ENCODE measurements at places on chromosomes 1 and 21.
A peak's percentile ranks its signal among the peaks of the same experiment; 100 is the strongest.

- no peak for DNase-seq
Measured at GRCh38 chr1:27031235-27032118, 18.8 kb upstream of the TENT5B start.

DNA sequence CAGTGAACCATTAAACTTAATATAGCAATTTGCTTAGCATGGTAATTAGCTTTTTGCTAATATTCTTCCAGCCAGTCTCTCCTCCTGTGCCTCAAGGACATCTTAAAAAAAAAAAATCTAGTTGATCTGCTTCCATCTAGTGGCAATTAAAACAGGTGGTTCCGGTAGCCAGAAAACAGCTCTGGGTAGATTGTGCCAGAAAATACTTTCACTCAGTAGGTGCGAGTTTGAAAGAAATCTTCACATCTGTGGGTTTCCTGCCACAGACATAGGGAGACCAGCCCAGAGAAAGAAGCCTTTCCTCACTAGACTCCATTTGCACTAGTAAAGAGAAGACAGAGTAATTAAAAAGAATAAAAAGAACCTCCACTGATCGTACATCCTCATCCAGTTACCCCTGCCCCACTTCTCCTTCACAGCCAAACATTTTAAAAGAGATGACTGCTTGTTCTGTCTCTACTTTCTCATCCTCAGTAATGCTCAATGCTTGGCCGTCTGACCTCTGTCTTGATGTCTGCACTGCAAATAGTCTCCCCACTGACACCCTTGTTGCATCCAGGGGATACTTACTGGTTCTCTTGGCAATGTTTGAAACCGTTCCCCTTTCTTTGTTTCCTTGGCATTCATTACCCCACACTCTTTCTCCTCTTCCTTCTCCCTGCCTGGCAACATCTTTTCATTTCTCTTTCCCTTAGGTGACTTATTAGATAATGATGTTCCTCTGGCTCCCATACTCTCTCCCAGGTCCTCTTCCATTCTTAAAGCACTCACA is 16.9 kb downstream of the SELL start:
- no peak for DNase-seq

DNA sequence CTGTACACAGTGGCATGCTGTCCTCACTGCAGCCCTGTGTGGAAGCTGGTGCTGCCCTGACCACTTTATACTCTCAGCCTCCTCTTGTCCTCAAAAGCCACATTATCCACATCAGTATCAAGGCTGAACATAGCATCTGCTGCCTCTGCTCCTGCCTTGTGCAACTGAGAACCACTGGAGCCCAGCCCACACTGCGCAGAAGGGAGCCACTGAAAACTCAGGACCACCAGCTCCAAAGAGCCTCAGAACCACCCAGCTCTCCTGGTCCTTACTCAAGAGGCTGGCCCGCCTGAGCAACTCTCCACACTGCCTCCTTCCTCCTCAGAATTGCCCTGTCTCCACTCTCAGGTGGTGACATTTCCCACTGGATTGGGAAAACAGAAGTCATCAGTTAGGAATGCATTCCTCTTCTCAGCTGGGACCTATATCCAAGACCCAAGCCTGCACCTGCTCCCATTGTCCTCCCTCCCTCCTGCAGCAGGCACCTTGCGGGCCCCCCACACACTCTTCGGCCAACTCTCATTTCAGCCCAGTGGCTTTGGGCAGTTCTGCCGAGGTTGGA is 7.0 kb upstream of the KISS1 start:
- no peak for DNase-seq

GRCh38 chr1:196214866-196215265 is 393.4 kb downstream of the KCNT2 start:
- DNase-seq = no peak

- DNase-seq = no peak
Measured at GRCh38 chr1:105964879-105965278, 1091.6 kb upstream of the PRMT6 start.

- peak; percentile 18 for DNase-seq
Measured at GRCh38 chr1:62962901-62963776, 179.2 kb downstream of the ATG4C start.

DNA sequence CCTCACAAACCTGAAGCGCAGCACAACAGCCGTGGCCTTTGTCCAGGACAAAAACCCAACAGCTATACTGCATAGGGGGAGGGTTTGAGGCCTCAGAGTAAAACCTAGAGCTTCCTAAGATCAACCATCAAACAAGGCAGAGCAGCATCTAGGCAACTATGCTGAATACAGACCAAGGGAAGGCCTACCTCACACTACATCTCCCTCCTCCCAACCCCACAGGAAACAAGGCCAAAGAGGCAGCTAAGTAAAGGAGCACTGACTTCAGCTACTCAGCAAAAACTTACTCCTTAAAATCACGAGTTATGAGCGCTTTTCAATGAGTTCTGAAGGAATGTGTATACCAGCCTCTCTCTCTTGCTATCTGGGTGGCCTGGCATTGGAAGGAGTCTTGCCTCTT is 12.4 kb downstream of the XKR8 start:
- DNase-seq = no peak

GRCh38 chr21:22516230-22516629 is 1518.0 kb downstream of the NCAM2 start:
- no peak for DNase-seq
